ENCODE measurements at places on chromosomes 7 and 10.

DNA sequence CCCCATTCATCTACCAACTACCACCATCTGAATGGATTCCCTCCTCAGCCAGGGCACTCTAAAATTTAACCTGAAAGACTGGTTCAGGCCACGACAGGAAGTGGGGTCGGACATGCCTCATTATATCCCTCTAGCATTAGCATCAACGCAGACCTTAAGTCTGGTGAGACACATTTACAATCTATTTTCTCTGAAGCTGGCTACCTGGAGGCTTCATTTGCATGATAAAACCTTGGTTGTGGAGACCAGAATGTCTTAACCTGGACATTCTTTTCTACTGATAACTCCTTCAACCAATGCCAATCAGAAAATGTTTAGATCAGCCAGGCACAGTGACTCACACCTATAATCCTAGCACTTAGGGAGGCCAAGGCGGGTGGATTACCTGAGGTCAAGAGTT, 42.3 kb downstream of the SVOPL start:
- no peak for DNase-seq

- DNase-seq = no peak
These were observed 109.9 kb downstream of the JCAD start for GRCh38 chr10:29949411-29950011.

GRCh38 chr7:157711353-157711888, 374.6 kb downstream of the DNAJB6 start:
- no peak for DNase-seq

DNA sequence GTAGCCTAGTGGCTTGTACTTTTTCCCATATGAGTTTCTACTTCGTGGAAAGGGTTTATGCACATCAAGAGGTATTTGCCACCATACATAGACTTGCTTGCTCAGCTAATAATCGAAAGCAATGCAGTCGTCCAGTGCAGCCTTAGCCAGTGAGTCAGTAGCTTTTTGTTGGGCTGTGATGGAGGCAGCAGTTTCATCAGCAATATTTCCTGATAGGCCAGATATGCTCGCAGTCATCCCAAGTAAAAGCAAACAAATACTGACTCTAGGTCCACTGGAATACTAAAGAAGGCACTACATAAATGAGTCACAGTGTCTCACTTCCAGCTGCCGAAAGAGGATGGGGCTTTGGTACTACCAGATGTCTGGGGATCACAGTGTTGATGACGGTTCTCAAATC, 2.1 kb upstream of the BNIP3 start:
- no peak for DNase-seq

DNA sequence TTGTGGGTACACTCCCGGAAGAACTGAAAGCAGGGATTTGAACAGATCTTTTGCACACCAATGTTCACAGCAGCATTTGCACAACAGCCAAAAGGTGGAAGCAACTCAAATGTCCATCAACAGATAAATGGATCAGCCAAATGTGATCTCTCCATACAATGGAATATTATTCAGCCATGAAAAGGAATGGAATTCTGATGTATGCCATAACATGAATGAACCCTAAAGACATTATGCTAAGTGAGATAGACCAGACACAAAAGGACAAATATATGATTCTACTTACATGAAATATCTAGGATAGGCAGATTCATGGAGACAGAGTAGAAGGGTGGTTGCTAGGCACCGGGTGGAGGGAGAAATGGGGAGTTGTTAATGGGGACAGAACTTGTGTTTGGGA, 36.7 kb downstream of the CLEC2L start:
- no peak for DNase-seq

All from NT2/D1 (cell line).